Natural killer cell treated with Interleukin-12 subunit alpha and Interleukin-12 subunit beta and Interleukin-15 and Interleukin-18, amount 100 ng/mL, for 72 hours (primary cell): ENCODE measurements at places on chromosomes 2 and 18. TPM values are rescaled to one million over a fixed set of nuclear protein-coding genes. Genes with fewer than 3 reads are reported as not detected.

Gene NT5C1B
- not detected for total RNA-seq

Gene MDH1
- total RNA-seq, result 155 TPM

Gene GTF2A1L
- not detected for total RNA-seq

DNA sequence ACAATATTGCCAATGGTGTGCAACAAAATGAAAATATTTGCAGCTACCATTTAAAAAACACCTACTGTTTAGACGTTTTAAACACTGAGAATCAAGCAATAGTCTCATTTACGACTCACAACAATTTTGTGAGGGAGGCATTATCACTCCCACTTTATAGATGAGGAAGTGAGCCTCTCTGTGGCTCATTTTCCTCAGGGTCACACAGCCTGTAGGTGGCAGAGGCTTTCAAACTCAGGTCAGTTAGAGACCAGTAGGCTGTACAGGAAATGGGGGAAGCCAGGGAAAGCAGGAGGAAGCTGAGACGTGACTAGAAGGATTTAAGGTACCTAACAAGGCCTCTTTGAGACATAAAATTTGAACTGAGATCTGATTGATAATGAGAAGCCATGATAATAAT, 95.0 kb upstream of the ZNF521 start:
- DNase-seq, result no peak
- peaks cover 12% of the 10 kb centered on the region for H3K27me3 ChIP-seq
- no peaks in the 10 kb centered on the region for H3K4me1 ChIP-seq
- H3K4me3 ChIP-seq, result no peak overlapping the region
- H3K36me3 ChIP-seq, result no peaks in the 10 kb centered on the region

DNA sequence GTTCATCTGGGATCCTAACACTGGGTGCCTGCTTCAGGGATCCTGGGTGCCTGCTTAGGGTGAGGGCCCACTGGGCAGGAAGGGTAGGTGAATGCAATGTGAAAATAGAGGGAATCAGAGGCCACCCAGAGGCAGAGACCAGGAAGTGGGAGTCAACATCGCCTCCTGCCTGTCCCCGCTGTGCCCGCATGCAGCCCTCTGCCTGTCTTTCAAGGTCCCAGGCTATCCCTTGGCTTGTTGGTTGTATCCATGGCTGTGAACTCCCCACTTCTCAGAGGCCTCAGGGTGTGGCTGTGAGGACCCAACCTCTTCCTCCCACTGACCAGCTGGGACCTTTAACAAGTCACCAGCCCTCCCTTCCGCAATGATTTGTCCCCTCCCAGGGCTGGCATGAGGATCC, 26.5 kb downstream of the PSD4 start:
- peaks cover 13% of the 10 kb centered on the region for H3K36me3 ChIP-seq
- DNase-seq, result no peak
- no peak overlapping the region for H3K4me3 ChIP-seq
- H3K4me1 ChIP-seq, result peaks cover 34% of the 10 kb centered on the region

DNA sequence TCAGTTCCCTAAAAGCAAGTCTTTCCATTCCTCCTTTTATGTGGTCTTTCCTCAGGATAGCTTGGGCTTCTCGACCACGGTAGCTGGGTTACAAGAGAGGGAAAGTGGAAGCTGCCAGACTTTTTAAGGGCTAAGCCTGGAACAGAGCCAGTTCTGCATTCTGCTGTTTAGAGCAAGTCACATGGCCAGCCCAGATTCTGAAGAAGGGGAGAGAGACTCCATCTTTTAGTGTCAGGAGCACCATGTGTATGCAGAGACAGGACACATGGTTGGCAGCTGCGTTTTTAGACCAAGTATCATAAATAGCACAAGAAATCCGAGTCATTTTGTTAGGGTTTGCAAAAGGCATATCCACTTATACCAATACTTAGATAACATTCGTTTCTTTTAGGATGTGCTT, 4.7 kb downstream of the HMSD start:
- peaks cover 7% of the 10 kb centered on the region for H3K36me3 ChIP-seq
- H3K4me3 ChIP-seq, result no peak overlapping the region
- H3K27me3 ChIP-seq, result peaks cover 17% of the 10 kb centered on the region

Gene CFC1
- total RNA-seq, result not detected

Gene BCL11A
- total RNA-seq, result 0.81 TPM

- DNase-seq, result no peak
- H3K4me1 ChIP-seq, result no peaks in the 10 kb centered on the region
Observed at GRCh38 chr2:60152226-60152833, 401.1 kb downstream of the BCL11A start.

- peaks cover 4% of the 10 kb centered on the region for H3K36me3 ChIP-seq
- no peaks in the 10 kb centered on the region for H3K4me1 ChIP-seq
- no peak overlapping the region for H3K27ac ChIP-seq
- H3K4me3 ChIP-seq, result no peak overlapping the region
- no peak for DNase-seq
- no peaks in the 10 kb centered on the region for H3K27me3 ChIP-seq
Observed at GRCh38 chr2:151024696-151025251, 236.9 kb downstream of the RBM43 start.

Gene ING5
- 70.6 TPM for total RNA-seq

- H3K4me1 ChIP-seq, result peaks cover 4% of the 10 kb centered on the region
- no peak for DNase-seq
- H3K36me3 ChIP-seq, result no peaks in the 10 kb centered on the region
- peaks cover 34% of the 10 kb centered on the region for H3K27me3 ChIP-seq
Observed at GRCh38 chr2:239495175-239495574, 94.4 kb upstream of the HDAC4 start.

DNA sequence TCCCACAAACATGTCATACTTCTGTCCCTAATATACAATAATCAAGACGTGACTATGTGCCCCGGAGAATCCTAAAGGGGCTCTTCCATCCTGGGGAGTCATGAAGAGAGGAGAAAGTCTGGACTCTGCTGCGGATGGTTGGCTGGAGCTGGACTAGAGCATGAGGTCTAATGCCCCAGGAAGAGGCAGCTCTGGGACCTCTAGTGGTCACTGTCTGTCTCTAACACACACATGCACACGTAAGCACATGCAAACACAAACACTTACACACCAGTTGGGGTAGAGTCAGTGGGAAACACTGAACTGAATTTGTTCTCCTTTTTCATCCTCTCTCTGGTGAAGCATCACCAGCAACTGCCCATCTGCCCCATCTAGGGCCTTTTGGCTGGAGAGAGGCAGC, 271.6 kb downstream of the TDRD15 start:
- H3K4me1 ChIP-seq, result no peaks in the 10 kb centered on the region
- H3K4me3 ChIP-seq, result no peak overlapping the region
- DNase-seq, result no peak
- H3K27ac ChIP-seq, result no peak overlapping the region

- peak; percentile 38 for DNase-seq
- peaks cover 31% of the 10 kb centered on the region for H3K4me1 ChIP-seq
- peaks cover 4% of the 10 kb centered on the region for H3K36me3 ChIP-seq
- H3K27me3 ChIP-seq, result no peaks in the 10 kb centered on the region
Observed at GRCh38 chr2:237723602-237724001, 75.0 kb upstream of the RBM44 start.

Gene TMEM247
- not detected for total RNA-seq

- no peak for DNase-seq
- no peaks in the 10 kb centered on the region for H3K36me3 ChIP-seq
- H3K4me1 ChIP-seq, result no peaks in the 10 kb centered on the region
- peaks cover 12% of the 10 kb centered on the region for H3K27me3 ChIP-seq
- no peak overlapping the region for H3K4me3 ChIP-seq
- no peak overlapping the region for H3K27ac ChIP-seq
Observed at GRCh38 chr2:236820763-236821344, 251.2 kb downstream of the ACKR3 start.

GRCh38 chr18:28972333-28972907, 795.5 kb upstream of the CDH2 start:
- DNase-seq, result no peak
- H3K36me3 ChIP-seq, result peaks cover 5% of the 10 kb centered on the region
- H3K27ac ChIP-seq, result no peak overlapping the region
- no peaks in the 10 kb centered on the region for H3K27me3 ChIP-seq
- no peak overlapping the region for H3K4me3 ChIP-seq
